ENCODE measurements at places on chromosomes 3 and 15.
A peak's percentile ranks its signal among the peaks of the same experiment; 100 is the strongest.

DNA sequence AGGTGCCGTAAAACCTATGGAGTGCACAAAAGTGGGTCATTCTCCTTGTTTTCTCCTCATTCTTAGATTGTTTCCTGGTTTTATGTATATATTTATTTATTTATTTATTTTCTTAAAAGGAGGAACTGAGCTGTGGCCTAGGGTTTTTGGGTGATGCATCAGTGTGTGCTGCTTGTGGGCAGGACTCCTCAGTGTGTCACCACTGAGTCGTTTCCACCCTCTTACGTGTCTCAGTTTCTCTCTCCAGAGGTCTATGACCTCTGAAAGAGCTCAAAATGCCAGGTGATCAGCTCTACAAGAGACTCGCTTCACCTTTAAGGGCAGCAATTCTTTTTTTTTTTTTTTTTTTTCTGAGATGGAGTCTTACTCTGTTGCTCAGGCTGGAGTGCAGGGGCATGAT lies 72.9 kb downstream of the CD200 start:
- DNase-seq: peak; percentile 10

- DNase-seq: no peak
Observed at GRCh38 chr15:95091444-95091843, 860.1 kb downstream of the MCTP2 start.

GRCh38 chr3:189941679-189942078 lies 179.0 kb downstream of the P3H2 start:
- no peak for DNase-seq

GRCh38 chr3:164417955-164418354 lies 660.3 kb downstream of the SI start:
- no peak for DNase-seq

- DNase-seq: peak; percentile 73
Observed at GRCh38 chr15:69478259-69478781, 25.7 kb downstream of the RPLP1 start.

GRCh38 chr3:36843065-36844051 lies 79.0 kb upstream of the DCLK3 start:
- DNase-seq: peak; percentile 16

DNA sequence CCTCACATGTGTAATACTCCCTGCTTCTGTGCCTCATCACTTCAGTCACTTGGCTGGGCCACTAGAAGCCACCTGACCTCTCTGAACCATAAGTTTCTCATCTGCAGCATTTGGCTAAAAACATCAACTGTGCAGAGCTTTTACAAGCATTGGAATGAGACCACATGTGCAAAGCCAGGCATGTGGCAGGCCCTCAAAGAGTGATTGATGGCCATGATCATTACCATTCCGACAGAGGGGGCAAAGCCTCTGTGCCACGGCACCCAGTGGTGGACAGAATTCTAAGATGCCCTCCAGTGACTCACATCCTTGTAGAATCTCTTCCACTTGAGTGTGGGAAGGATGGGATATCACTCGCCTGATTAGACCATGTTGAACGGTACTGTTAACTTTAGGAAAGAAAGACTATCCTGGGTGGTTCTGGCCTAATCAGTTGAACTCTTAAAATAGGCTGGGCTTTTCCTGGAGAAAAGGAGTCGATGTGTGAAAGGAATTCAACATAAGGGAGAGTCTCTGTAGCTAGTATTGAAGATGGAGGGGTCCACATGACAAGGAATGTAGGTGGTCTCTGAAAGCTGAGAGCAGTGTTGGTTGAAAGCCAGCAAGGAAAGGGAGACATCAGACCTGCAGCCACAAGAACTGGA lies 13.5 kb downstream of the CDCP1 start:
- DNase-seq: no peak

DNA sequence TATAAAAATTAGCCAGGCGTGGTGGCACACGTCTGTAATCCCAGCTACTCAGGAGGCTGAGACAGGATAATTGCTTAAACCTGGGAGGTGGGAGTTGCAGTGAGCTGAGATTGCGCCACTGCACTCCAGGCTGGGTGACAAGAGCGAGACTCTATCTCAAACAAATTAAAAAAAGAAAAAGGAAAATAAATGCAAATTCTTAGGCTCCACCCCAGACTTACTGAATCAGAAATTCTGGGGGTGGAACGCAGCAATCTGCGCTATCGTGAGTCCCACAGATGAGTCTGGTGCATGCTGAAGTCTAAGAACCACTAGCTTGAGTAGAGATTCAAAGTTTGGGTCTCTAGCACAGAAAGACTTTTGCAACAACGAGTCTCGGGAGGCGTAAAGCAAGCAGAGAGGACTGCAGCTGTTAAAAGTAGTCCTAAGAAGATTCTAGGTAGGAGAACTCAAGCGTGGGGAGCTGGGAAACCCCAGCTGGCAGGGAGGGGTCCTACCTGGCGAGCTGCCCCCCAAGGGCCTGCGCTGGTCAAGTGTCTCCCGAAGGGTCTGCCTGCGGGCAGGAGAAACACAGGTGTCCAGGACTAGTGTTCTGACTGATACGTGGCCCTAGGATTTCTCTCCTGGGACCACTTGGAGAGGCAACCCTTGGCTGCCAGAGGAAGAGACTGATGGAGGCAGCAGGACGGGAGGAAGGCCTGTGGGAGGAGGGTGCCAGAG lies 21.9 kb downstream of the CEP19 start:
- no peak for DNase-seq

- peak; percentile 30 for DNase-seq
Observed at GRCh38 chr15:62983956-62984355, 58.6 kb upstream of the TPM1 start.

GRCh38 chr3:185439745-185440466 lies 58.9 kb downstream of the TMEM41A start:
- no peak for DNase-seq

- no peak for DNase-seq
Observed at GRCh38 chr15:34362047-34362773, 4.8 kb downstream of the LPCAT4 start.

GRCh38 chr15:87549860-87550259 lies 706.7 kb downstream of the NTRK3 start:
- no peak for DNase-seq

DNA sequence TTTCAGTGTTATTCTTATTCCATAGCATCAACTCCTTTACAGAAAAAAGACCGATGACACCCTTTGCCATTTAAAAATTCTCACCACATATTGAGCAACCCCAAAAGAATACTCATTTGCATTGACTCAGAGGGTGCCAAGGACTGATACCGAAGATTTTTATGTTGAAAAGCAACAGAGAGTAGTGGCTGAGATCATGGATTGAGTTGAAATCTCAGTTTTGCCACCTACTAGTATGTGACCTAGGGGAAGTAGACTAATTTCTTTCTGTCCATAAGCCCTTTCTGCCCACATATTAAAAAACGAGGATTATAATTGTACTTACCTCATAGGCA lies 313.9 kb upstream of the SATB1 start:
- DNase-seq: no peak

DNA sequence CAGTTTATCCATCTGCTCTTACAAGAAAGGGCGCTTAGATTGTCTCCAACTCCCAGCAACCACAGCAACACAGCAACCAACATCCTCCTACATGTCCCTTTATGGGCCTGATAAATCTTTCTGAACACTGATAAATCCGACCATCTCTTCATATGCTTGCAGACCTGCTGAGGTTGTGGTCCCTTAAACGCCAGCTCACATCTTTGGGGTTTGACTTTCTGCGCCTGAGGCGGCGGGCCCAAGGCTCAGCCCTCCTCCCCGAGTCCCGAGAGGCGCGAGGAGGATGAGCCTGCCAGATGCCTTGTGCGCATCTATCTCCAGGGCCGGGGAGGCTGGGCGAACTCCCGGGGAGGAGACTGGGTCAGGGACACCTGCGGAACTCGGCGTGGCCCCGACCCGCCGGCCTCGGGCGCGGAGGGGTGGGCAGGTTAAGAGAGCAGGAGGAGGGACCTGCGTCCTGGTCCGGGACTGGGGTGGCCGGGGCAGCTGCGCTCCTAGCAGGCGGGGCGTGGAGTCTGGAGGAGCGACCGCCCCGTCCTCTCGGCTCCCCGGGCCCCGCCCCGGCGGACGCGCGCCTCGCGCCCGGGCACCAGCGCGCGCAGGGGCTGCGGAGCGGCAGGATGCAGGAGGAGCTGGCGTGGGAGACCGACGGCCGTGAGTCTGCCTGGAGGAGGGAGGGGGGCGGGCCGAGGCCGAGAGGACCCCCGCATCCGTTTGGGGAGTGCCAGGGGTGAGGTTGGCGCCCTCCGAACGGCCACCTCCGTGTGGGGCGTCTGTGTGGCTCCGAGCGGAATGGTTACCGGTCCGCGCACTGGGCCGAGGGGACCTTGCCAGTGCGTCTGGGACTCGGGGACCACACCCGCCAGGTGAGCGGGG lies at the start of gene ANKDD1A:
Gene ANKDD1A, plus strand, starts transcription at position 592 of the 876 bp plus-strand sequence. Its CDS starts 29 bp downstream, at position 621.
- DNase-seq: no peak

DNA sequence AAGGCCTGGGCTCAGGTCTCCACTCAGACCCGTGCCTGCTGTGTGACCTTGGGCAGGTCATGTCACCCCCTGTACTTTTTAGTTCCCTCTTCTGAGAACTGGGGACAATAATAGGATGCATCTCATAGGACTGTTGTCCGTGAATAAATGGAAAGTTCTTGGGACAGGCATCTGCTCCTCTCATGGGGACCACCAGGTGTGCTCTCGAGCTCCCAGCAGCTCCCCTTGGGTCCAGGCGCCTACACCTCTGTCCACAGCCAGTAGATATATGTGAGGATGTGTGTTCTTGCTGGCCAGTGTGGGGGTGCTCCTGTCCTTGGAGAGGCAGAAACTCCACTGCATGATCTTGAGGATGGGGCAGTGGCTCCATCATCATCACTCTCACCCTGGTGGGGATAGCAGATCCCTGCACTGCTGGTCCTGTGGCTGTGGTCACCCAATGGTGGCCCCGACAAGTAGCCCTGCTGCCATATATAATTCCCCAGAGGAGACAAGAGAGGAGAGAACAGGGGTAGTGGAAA lies 257.6 kb upstream of the TLE3 start:
- peak; percentile 4 for DNase-seq

GRCh38 chr3:83938491-83938890 lies 1020.3 kb upstream of the CADM2 start:
- DNase-seq: no peak

- peak; percentile 36 for DNase-seq
Observed at GRCh38 chr3:99108508-99108907, 207.0 kb upstream of the DCBLD2 start.

GRCh38 chr15:32091505-32092380 lies 61.4 kb downstream of the CHRNA7 start:
- peak; percentile 36 for DNase-seq

DNA sequence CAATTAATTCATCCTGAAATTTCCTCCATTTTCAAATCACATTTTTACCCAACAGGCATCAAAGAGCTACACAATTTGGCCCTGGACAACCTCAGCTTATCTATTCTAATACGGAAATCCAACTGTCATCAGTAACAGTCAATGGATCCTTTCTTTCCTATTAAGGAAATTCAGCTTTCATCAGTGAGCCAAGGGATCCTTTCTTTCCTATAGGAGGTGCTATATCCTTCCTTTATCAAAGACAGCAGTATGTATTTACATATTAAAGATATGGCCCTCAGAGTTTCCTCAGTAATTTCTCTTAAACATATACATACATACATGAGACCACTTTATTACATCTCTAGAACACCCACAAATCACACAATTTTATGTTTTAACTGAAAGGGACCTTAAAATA lies 10.1 kb downstream of the DHX36 start:
- peak; percentile 5 for DNase-seq

DNA sequence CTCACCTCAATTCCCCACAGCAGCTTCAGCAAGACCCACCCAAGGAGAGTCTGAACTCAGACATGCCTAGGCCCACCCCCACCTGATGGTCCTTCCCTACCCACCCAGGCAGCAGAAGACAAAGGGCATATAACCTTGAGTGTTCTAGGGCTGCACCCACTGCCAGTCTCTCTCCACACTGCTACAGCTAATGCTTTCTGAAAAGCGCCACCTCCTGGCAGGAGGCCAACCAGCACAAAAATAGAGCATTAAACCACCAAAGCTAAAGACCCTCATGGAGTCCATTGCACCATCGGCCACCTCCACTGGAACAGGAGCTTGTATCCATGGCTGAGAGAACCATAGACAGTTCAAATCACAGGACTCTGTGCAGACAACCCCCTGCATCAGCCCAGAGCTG lies 11.3 kb upstream of the RPL39L start:
- peak; percentile 40 for DNase-seq

- DNase-seq: no peak
Observed at GRCh38 chr3:190346541-190346940, 24.3 kb upstream of the CLDN1 start.

- no peak for DNase-seq
Observed at GRCh38 chr3:154152741-154153140, 31.6 kb downstream of the ARHGEF26 start.

DNA sequence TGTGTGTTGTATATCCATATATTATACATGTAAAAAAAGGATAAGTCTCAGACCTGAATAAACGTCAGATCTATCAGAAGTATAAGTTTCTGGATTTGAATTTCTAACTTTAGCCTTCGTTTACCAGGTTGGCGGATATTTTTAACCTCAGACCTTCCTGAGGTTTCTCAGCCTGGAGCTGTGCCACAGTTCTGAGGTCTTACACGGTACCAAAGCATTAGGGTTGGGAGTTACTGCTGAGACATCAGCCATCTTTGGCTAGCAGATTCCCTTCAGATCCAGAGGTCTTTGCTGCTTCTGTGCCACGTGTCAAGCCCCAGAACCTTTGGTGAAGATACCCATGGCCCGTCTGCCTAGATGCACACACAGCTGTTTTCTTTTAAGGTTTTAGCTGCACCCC lies 84.7 kb downstream of the PPP2R3A start:
- no peak for DNase-seq

DNA sequence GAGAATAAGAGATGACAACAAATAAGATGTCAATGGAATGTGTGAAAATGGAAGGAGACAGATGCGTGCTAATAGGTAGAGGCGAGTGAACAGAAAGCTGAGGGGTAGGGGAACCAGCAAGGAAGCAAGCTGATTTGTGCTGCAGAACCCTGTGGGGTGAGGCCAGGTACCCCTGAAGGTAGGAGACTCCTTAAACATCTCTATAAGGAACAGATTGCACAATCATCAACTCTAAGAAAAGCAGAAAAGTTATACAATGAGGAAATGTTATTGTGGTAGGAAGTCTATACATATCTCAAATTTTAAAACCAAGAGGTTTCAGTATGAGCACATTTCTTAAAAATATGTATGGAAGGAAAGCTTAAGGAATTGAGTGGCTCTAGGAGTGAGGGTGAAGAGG lies 315.0 kb upstream of the TPM1 start:
- no peak for DNase-seq

DNA sequence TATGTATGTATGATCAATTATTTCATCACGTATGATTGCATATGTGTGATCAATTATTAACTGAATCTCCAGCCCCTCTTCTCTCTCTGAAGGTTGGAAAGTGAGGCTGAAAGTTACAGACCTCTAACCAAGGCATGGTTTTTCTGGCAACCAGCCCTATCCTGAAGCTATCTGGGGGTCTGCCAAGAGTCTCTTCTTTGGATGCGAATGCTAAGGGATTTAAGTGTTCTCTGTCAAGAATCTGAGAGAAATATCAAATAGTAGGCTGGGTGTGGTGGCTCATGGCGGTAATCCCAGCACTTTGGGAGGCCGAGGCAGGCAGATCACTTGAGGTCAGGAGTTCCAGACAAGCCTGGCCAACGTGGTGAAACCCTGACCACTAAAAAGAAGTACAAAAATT lies 8.1 kb downstream of the NKTR start:
- no peak for DNase-seq

GRCh38 chr15:59371458-59372351 lies 966 bp downstream of the MYO1E start:
- no peak for DNase-seq

GRCh38 chr3:90091549-90091948 lies 984.1 kb downstream of the EPHA3 start:
- peak; percentile 56 for DNase-seq

- peak; percentile 42 for DNase-seq
Observed at GRCh38 chr3:139312959-139313358, 30.9 kb upstream of the MRPS22 start.
